Myometrial cell (primary cell): ENCODE measurements at places on chromosomes 2 and 18. TPM values are rescaled to one million over a fixed set of nuclear protein-coding genes. Genes with fewer than 3 reads are reported as not detected.

G6PC2 gene
- not detected in 2 replicates for total RNA-seq

GCA gene
- 3.7 and 8.9 TPM in 2 replicates for total RNA-seq

TNS1 gene
- 25.9 and 29.1 TPM in 2 replicates for total RNA-seq

PROKR1 gene
- not detected in 2 replicates for total RNA-seq

DLX2 gene
- not detected in 2 replicates for total RNA-seq

CENPA gene
- 14.5 and 16.1 TPM in 2 replicates for total RNA-seq

RAMP1 gene
- 259 and 297 TPM in 2 replicates for total RNA-seq

UGT1A5 gene
- total RNA-seq: not detected in 2 replicates

KRTCAP3 gene
- not detected in 2 replicates for total RNA-seq

GLI2 gene
- 4.1 and 4.9 TPM in 2 replicates for total RNA-seq

NTSR2 gene
- total RNA-seq: not detected in 2 replicates

IGFBP5 gene
- 1.4 and 3.0 TPM in 2 replicates for total RNA-seq

ARID5A gene
- 8.5 and 8.9 TPM in 2 replicates for total RNA-seq

FIGN gene
- total RNA-seq: 0.86 and 1.1 TPM in 2 replicates

ICOS gene
- total RNA-seq: not detected in 2 replicates

SGPP2 gene
- total RNA-seq: not detected in 2 replicates

NAPG gene
- 22.2 and 22.7 TPM in 2 replicates for total RNA-seq

PTMA gene
- total RNA-seq: 654 and 669 TPM in 2 replicates

SULT6B1 gene
- not detected in 2 replicates for total RNA-seq

LIPG gene
- 2.9 and 5.8 TPM in 2 replicates for total RNA-seq

IL1RN gene
- not detected in 2 replicates for total RNA-seq

PARD3B gene
- 6.0 and 7.5 TPM in 2 replicates for total RNA-seq

TNFAIP6 gene
- 56.5 and 64.5 TPM in 2 replicates for total RNA-seq

NETO1 gene
- 0.18 and 0.29 TPM in 2 replicates for total RNA-seq

BARD1 gene
- 8.9 and 9.5 TPM in 2 replicates for total RNA-seq

LIMS3 gene
- total RNA-seq: 1.6 and 10.1 TPM in 2 replicates

FOXD4L1 gene
- not detected in 2 replicates for total RNA-seq
